SJSA1 (cell line): ENCODE measurements at places on chromosomes 11 and 22. TPM values are rescaled to one million over a fixed set of nuclear protein-coding genes. Genes with fewer than 3 reads are reported as not detected.
A peak's percentile ranks its signal among the peaks of the same experiment; 100 is the strongest.

The MICAL2 gene
- total RNA-seq: 42.8 and 59.8 TPM in 2 replicates

The LGALS12 gene
- 0.25 and 0.39 TPM in 2 replicates for total RNA-seq

The CDCA5 gene
- 90.2 and 124 TPM in 2 replicates for total RNA-seq

The XNDC1N gene
- total RNA-seq: 0.47 and 3.2 TPM in 2 replicates

The TSPO gene
- 378 and 396 TPM in 2 replicates for total RNA-seq

The LRRN4CL gene
- 0.55 and 0.85 TPM in 2 replicates for total RNA-seq

The APOBEC3F gene
- 2.6 and 3.8 TPM in 2 replicates for total RNA-seq

The HEPN1 gene
- total RNA-seq: not detected in 2 replicates

The CTSF gene
- 4.9 and 5.6 TPM in 2 replicates for total RNA-seq

The BBOX1 gene
- total RNA-seq: not detected in 2 replicates

The NAP1L4 gene
- total RNA-seq: 186 and 214 TPM in 2 replicates

The NTM gene
- 0.34 TPM in 1 of 2 replicates, not detected in the other for total RNA-seq

- DNase-seq: no peak
Measured at GRCh38 chr11:72799441-72799840, 5.6 kb upstream of the STARD10 start.

- DNase-seq: peak; percentile 18
Measured at GRCh38 chr11:29432719-29433325, 584.0 kb downstream of the KCNA4 start.

DNA sequence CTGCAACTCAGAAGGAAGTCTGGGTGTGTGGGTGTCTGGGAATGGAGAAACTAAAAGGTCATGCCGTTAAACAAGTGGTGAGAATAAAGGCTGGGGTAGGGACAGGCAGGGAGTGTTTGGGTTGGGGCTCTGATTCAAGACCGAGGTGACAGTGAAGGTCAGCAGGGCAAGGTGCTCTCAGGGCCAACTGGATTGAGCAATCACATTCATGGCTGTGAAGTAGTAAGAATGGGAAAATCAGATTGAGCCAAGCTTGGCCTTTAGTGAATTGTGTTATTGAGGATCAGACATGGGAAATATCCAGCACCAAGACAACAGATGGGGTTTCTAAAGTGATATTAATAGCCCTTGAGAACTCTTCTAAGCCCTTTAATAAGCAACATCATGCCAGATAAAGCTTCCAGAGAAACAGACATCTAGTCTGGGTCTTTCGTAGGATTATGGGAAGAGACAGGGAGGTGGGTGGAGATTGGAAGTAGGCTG, 24.3 kb downstream of the SCN3B start:
- no peak for DNase-seq

- DNase-seq: peak; percentile 46
Measured at GRCh38 chr11:27524155-27524554, 17.6 kb upstream of the LIN7C start.

DNA sequence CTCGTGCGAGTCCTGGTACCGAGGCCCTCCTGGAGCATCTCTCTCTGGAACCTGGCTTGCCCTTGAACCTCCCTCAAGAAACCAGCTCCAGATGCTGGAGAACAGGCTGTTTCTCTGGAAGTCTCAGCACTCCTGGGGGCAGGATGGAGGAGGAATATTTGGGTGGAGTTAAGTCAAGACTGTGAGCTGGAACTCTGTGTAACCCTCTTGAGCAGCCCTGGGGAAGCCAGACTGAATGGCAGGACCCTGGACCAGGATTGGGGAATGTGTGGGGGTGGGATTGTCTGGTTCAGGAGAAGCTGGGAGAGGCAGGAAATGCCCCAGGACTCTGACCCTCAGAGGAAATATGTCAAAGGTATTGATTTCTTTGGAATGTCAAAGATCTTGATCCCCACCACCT, 7.7 kb downstream of the CREB3L1 start:
- DNase-seq: no peak

GRCh38 chr22:17647991-17648390, 9.4 kb downstream of the BCL2L13 start:
- DNase-seq: no peak

- DNase-seq: no peak
Measured at GRCh38 chr11:33899400-33900037, 7.6 kb upstream of the LMO2 start.

- DNase-seq: no peak
Measured at GRCh38 chr22:45677063-45677462, 5.4 kb downstream of the ATXN10 start.

GRCh38 chr11:97364047-97364446, 974.2 kb downstream of the JRKL start:
- DNase-seq: no peak

GRCh38 chr22:41382610-41383009, 868 bp downstream of the TEF start:
- no peak for DNase-seq

DNA sequence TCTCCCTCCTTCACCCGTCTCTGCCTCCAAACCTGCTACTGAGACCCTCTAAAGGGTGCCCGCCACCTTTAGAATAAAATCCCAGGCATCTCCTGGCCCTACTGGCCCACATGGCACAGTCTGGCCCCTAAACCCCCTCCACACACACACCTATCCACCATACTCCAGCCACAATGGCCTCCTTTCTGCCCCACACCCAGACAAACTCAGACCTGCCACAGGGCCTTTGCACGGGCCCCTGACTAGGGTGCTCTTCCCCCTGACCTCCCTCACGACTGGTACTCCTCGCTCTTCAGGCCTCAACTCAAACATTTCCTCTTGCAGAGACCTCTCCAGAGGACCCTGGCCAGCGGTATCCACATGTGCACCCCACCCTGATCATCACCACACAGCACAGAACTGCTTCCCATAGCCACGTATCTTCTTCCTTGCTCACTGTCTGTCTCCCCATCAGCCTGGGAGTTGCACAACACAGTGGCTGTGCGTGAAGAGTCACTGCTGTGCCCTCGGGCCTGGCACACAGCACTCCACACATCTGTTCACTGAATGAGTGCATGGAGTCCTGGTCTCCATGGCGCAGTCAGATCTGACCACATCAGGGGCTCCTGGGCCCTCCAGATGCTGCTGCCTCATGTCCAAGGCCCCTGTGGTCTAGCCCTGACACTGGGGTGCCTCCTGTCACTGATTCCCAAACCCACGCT, 66.2 kb upstream of the TCF20 start:
- no peak for DNase-seq

DNA sequence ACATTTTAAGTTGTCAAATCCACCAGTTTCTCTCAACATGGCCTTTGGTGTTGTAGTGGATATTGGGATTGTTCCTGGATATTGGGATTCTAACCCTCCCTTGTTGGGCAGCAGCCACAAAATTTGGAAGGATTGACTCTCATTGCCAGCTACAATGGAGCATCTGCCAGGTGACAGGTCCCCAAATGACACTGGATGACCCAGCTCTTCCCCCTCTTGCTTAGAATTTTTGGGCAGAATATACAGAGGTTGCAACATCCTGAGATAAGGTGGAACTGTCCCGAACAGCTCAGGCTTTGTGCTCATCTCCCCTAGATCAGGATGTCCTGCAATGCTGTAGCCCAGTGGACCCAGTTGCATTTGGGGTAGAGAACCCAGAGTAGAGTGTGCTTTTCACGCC, 5.3 kb upstream of the TBC1D22A start:
- DNase-seq: no peak

DNA sequence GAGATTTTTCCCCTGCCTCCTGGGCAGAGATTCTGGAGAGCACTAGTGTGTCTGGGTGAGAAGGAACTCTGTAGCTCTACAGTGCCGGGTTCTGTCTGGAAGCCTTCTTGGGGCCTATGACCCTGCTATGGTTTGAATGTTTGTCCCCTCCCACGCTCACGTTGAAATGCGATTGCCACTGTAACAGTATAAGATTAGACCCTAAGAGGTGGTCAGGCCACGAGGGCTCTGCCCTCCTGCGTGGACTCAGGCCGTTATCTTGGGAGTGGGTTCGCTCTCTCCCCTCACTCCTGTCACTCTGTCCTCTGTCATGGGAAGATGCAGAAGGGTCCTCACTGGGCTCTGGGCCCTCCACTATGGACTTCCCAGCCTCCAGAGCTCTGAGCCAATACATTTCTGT, 3.5 kb downstream of the AP5B1 start:
- no peak for DNase-seq

DNA sequence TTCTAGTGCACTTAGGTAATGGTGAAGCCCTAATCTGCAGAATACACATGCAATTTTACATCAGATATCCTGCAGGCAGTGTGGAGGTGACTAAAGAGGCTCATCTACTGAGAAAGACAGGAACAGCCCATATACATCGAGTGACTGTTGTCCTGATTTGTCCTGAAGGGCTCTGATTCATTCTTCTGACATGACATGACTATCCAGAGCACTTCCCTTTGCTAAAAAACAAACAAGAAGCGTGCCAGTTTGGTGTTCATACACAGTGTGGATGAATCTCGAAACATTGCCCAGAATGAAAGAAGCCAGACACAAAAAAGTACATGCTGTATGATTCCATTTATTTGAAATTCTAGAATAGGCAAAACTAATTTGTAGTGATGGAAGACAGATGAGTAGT, 48.0 kb upstream of the AMPD3 start:
- peak; percentile 46 for DNase-seq

DNA sequence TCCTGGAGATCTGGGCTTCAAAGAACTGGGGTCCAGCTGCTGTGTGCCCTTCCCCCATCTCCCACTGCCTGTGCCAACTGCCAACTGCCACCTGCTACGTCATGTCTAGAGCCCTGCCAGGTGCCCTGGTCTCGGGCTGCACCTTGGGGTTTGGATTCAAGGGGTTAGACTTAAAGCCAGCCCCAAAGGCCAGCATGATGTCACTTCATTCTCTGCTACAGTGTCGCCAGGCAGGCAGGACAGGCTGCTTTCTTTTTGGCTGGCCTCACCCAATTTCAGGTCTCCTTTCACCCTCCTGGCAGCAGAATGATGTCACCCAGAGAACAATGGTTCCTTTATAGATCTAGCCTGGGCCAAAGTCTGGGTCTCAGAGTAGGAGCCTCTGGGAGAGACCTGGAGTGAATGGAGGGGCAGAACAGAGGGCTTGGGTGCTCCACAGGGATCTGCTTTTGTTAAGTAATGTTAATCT, 79.5 kb upstream of the CRYBB3 start:
- DNase-seq: no peak

DNA sequence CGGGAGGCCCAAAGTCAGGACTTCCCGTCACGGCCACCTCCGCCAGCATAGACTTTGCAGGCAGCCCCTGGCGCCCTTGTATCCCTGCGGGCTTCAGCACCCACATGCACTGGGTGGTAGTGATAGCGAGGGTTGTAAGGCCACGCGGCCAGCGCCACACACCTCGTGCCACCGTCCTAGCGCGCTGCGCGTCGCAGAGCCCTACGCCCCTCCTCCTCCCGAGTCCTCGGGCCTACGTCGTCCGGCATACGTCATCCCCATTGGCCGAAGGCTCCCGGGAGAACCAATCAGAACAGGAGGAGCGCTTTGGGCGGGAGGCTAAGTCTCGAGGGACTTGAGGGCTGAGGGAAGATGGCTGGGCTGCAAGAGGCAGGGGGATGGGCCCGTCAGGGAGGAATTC, 1.3 kb upstream of the BTBD18 start:
- no peak for DNase-seq

GRCh38 chr22:46515208-46516111, 22.0 kb downstream of the CELSR1 start:
- DNase-seq: peak; percentile 39

DNA sequence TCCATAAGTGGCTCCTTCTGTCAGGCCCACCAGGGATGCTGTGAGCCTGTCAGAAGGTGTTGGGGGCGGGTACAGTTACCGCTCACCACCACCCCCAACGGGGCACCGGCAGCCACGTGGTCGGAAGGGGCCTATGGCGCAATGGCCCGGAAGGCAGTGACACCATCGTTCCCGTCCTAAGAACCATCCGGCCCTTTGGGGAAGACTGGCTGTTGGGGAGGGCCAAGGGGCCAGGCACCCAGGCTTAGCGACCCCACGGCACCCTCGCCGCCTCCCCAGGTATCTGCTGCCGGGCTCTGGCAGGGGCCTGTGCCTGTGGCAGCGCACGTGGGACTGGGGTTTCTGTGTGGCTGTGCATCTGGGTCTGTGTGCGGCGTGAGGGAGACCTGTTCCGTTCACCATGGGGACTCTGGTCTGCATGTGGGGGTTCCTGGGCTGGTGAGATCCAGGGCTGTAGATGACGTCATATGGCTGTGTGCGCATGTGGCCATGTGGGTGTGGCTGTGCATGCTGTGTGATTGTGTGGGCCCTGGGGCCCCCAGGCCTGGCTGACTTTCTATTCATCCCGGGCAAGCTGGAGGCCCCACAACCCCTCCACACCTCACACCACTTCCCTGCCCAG, 717 bp downstream of the OSM start:
- no peak for DNase-seq

- DNase-seq: no peak
Measured at GRCh38 chr11:103586756-103587155, 449.7 kb upstream of the DDI1 start.

DNA sequence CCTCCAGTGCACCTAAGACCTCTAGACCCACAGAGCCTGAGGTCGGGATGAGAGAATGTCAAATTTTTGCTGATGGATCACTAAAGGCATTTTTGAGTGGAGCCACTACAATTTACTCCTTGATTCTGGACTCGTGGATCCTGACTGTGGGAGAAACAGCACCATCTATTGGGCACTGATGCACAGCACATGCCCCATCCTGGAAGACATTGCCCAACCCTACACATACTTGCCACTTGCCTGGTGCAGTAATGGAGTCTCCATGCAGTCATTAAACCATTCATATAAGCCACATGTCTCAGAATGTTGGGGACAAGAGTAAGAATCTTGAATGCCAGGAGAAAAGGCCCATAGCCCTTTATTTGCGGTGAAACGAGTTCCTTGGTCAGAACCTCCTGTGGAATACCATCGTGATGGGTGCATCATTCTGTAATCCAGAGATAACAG, 103.9 kb downstream of the GGTLC2 start:
- DNase-seq: peak; percentile 46

- DNase-seq: no peak
Measured at GRCh38 chr11:113644605-113645004, 61.5 kb downstream of the TMPRSS5 start.
